Right forelimb (tissue), 1 donor: ENCODE measurements at places on chromosomes 6 and 20.

DNA sequence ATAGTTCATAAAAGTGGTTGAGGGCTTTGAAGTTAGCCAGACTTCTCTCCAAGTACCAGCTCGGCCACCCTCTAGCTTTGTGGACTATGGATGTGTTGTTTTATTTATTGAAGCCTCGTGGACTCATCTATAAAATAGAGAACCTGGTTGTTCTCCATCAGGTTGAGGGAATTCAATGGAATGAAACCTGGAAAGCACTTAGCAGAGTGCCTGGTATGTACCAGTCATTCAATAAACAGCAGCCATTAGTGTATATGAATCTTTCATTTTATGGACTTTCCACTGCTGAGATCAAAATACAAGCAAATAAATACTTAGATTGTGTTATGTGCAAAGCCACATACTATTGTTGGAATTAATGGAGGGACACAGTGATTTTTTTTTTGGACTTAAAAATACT is 206.8 kb downstream of the SOX4 start:
- DNase-seq = no peak

DNA sequence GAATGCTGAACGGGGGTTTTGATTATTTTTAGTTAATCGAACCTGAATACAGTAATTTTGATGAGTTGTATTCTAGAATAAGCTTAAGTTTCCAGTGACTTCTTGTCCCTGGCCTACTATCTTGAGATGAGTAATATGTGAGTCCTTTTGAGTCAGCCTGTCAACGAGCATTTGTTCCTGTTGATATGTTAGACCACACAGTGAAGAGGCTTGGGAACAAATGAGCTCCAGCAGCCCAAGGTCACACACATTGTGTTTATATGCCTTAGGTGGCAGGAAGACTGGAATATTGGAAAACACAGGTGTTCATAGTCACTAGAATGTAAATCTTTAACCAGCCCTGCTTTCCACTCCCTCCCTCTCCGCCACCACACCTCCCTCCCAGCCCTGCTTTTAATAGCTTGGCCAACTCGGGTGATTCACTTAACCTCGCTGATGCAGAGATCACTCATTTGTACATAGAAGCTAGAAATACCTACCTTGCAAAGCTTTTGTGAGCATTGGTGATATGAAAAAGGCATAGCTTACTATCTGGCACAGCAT is 9.1 kb downstream of the SMPDL3A start:
- no peak for DNase-seq

DNA sequence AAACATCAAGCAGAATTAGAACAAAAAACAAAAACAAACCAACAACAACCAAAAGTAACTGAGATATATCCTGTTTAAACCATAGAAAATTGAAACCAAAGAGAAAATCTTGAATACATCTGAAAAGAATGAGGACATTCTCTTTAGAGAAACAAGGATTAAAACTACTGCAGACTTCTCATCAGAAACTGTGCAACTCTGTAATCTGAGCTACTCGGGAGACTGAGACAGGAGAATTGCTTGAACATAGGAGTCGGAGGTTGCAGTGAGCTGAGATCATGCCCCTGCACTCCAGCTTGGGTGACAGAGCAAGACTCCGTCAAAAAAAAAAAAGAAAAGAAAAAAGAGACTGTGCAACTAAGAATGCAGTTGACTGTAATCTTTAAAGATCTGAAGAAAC is 153.4 kb downstream of the SYNDIG1 start:
- DNase-seq = no peak

DNA sequence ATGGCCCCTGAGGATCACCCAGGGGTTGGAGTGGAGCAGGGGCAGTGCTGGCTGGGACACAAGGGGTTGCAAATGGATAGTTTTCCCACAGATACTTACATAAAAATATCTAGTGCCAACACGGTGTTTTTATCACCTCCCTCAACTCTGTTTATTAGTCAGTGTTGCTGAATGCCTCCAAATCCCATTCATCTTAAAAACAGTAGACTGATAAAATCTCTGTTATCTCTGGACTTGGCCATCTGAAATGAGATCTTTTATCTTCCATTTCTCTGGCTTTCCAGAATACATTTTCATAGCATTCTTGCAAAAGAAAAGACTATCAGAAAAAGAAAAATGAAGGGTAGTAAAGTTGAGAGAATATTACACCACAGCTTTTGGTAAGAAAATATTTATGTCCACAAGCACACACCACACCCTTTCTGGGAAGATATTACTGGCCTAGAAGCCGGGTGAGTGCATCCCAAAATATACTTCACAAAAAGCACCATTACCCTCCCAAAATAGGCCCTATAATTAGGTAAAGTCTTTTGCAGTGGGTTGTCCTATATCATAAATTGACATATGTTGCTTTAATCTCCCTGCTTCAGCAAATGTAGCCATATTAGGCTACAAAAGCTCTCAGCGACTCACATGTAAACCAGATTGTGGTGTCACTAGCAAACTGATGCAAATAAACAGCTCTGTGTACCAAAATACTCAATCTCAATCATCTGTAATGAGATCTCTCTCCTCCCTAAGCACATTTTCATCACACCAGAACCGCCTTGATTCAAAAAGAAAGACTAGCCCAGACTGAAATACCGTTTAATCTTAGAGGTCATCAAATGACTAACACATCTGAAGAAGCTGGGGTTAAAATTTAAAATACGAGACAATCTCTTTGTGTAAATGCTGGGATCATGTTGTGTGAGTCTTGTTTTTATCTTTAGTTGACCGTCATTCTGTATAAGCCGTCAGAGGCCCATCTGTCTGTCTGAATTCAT is 96.7 kb downstream of the FYN start:
- no peak for DNase-seq

DNA sequence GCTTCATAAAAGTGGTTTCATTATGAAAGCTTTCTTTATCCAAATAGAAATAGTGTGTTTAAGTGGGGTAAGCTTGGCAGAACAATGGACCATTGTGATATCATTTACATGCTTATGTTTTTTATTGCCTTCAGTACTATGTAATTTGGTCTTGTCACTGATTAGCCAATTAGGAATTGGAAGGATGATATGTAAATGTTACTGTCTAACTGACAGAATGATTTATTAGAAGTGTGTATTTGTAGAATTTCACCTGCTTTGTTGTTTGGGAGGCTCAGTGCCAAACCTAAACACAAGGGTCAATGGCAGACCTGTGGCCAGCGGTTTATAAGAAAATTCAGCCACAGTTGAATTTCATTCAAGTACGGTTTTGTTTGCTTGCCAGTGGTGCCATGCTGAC is 39.0 kb downstream of the AIG1 start:
- DNase-seq = no peak

DNA sequence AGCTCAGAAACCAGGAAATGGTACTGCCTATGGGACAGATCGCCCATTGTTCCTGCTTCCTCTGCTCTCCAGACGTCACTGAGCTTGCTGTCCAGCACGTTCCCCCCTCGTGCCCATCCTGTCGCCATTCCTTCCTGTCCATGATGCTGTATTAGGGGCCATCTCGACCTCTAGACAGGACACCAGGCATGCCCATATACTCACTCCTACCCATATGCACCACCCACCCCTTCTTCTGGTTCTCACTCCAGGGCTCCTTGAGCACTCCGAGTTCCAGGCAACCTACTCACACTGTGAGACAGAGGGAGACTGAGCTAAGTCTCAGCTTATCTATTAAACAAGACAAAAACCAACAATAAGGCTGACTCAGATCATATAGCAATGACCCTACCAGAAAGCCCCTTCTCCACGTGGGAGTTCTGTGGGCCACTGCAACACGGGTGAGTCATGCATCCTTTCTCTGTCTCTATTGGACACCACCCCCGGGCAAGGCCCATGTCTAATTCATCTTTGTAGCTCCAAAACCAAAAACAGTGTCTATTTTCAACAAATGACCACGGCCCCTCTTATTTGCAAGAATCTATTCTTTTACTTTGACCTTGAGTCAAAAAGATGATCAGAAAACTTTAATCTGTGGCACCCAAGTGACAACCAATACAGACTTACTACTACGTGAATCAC is 65.7 kb downstream of the PSMG4 start:
- no peak for DNase-seq

DNA sequence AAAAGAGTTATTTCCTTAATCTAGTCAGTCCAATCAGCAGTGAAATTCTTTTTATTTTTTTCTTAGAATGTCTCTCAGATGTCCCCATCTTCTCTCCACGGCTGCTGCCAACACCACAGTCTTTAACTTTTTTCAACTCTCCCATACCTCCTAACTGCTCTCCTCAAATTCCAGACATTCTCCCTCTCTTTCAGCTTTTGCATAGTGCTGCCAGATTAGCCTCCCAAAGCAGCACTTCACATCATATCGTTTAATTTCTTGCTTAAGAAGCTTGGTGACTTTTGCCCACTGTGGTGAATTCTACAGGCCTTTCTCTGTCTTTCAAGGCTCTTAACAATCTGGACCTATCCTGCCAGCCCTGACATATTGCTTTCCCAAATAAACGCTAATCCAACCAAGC is 233.4 kb downstream of the UST start:
- DNase-seq = no peak

DNA sequence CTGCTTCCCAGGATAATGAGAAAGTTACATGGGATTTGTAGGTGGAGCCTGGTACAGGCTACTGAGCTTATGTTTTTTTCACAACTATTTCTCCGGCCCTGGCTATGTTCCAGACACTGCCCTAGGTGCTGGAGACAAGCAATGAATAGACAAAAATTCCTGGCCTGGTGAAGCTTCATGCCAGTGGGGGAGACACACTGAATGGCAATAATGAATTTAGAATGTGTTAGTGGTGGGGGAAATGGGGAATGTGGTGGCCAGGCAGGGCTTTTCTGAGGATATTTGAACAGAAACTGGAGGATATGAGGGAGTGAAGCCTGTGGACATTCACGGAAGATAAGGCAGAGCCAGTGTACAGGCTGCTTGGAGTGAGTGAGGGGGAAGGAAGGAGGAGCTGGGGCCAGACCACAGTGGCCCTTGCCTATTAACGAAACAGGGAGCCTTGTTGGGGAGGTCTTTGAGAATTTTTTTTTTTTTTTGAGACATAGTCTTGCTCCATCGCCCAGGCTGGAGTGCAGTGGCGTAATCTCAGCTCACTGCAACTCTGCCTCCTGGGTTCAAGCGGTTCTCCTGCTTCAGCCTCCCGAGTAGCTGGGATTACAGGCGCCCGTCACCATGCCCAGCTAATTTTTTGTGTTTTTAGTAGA is 6.6 kb downstream of the FOXS1 start:
- DNase-seq = no peak

DNA sequence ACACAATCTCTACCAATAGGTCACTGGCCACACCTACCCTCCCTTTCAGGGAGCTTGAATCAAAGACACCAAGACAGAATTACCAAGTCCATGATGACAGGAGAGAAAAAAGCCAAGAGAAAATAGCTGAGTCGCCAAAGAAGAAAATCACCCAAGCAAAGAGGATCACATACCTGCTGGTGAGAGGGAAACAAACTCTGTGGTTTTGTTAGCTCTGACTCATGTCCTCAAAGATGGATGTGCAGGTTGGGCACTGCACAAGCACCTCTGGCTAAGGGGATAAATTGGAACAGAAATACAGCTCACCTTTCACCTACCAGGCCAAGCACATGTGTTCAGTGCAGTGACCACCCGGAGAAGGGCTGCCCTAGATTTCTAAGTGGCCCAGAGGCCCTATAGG is 114.8 kb downstream of the TFAP2A start:
- no peak for DNase-seq

- DNase-seq = no peak
Measured at GRCh38 chr6:161409353-161409752, 135.5 kb upstream of the AGPAT4 start.

DNA sequence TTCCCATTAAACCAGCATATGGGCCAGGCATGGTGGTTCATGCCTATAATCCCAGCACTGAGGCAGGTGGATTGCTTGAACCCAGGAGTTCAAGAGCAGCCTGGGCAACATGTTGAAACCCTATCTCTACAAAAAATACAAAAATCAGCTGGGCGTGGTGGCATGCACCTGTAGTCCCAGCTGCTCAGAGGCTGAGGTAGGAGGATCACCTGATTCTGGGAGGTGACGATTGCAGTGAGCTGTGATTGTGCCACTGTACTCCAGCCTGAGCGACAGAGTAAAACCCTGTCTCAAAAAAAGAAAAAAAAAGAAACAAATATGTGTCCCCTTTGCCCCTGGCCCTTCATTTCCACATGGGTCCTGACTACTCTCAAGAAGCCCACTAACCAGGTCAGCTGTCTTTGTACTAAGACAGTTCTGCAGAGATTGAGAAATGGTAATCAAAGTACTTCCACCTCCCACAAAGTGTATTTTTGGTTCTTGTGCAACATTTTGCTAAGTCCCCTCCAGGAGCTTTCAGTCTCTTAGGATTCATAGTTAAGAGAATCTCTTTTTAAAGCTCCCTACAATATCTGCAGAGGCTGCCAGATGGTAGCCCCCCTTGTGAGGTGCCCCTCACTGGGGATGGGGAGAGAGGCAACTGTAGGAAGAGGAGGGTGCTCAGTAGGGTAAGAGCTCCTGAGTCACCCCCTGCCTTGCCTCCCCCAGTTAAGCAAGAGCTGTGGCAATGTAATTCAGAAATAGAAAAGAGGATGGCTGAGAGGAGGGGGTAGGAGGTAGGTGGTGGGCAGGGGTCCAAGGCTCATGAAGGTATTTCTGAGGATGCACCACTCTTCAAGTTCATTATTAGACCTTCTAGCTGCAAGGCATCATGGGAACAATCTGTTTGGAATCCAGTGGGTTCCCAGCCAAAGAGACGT is 16.5 kb upstream of the WFDC2 start:
- no peak for DNase-seq

GRCh38 chr6:116338943-116339342 is 31.8 kb upstream of the DSE start:
- DNase-seq = no peak

DNA sequence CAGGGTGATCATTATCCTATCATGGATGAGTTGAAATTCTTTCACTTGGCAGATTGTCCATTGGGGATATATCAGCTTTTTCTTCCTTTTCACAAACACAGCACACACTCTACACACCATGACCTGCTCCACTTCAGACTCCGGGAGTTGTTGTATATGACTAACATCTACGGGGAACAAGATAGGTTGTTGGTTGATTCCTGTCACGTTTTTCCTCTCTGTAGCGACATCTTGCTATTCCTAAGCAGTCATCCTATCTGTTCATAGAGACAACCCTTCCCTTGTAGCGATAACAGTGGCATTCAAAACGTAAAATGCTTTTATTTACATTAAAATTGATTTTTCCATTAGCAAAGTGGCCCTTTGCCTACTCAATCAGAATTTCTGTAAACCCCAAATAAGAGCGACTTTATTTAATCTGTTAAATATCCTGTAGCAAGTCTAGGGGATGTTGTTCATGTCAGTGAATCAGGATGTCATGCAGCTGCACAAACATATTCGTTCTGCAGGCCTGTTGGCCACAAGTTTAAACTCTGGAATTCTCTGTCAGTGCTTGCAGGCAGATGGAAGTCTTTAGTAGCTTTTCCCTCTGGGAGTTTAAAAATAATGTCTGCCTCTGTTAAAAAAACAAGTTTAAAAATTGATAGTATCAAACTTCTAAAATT is 23.1 kb downstream of the PHACTR2 start:
- no peak for DNase-seq

- no peak for DNase-seq
Measured at GRCh38 chr20:34085544-34086040, 26.5 kb downstream of the EIF2S2 start.

DNA sequence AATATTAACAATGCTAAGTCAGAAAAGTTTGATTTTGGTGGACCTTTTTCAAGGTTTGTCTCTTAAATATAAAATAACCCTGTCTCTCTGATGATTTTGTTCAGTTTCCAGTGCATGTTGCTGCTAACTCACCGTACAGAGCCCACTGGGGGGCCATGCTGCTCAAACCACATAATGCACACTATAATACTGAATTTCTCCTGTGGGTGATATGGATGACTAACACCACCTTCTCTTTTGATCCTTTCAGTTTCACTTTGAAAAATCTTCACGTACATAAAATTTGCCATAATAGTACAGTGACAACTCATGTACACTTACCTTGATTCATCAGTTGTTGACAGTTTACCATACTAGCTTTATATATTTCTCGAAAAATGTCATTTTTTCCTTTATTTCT is 506.6 kb upstream of the MAN1A1 start:
- no peak for DNase-seq
